Stimulated activated CD4-positive, alpha-beta T cell treated with anti-CD3 and anti-CD28 coated beads, Interleukin-1b, Interleukin-23, amount 100 ng/mL, for 24 hours (primary cell): ENCODE measurements at places on chromosomes 3 and 15.

- no peak for DNase-seq
Observed at GRCh38 chr3:143856252-143856970, 8.1 kb upstream of the SLC9A9 start.

DNA sequence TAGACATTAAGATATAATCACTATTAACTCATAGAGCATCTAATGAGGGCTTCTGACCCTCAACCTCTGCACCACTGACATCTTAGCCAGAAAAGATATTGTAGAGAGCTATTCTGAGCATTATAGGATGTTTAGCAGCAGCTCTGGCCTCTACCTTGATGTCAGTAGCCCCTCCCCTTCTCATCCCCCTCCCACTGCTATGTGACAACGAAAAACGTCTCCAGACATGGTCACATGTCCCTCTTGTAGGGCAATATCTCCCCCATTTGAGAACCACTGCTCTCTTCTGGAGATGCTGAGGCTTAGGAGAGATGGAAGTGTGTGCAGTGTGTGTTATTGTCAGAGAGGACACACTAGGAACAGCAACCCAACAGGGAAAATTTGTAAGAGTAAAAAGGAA, 242.3 kb downstream of the FEZF2 start:
- no peak for DNase-seq

DNA sequence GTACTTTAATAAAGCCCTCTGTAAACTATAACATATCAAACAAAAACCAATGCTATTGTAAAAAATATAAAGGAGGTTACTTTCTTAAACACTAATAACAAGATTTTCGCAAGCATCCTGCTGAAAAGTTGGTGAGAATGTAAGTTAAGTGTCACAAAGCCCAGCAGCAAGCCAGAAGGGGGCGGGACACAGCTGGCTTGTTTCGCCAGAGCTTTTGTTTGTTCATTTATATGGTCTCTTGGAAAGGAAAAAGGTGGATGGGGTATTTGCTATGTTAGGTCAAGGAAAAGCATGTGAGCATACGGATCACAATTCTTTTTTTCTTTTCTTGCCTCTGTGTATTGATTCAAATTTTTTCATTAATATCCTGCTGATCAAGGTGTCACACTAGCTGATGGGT, 59.9 kb downstream of the HACD2 start:
- no peak for DNase-seq

DNA sequence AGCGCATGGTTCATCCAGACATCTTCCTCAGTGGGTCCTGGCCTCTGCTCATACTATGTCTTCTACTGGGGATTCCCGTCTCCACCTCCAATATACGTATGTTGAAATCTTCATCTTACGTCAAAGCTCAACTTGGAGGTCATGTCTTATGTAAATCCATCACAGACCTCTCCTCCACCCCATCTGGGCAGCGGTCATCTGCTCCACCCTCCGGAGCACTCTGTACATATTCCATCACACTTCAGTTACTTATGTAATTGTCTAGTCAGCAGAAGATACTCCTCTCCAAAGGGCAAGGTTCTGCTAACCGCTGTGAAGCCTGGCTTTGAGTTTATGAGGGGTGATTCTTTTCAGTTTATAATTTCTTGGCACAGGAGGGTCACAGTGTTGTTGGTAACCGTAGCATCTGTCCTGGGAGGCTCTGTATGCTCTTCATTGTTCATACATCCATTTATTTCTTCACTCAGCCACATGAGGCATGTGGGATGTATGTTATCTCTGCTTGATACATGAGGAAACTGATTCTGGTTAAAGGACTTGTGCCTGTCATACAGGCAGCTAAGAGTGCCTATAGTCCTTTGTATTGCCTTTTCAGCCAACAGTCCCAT, 22.1 kb downstream of the MAP2K1 start:
- DNase-seq: no peak

GRCh38 chr3:73179601-73180000, 118.1 kb downstream of the EBLN2 start:
- DNase-seq: no peak

DNA sequence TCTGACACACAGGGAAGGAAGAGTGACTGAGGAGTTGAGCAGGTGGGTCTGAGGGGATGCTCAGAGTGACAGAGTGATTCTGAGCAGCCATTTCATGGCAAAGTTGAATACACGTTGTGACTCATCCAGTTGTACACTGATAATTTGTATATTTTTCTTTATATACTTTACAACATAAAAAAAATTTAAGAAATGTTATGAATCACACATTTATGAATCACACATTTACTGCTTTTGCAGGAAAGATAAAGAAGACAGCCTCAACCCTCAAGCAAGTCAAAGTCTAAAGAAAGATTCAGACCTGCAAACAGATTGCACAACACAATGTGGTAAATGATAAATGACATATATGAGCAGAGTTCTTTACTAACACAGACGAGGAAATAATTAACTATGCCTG, 21.0 kb upstream of the CHMP2B start:
- DNase-seq: no peak

DNA sequence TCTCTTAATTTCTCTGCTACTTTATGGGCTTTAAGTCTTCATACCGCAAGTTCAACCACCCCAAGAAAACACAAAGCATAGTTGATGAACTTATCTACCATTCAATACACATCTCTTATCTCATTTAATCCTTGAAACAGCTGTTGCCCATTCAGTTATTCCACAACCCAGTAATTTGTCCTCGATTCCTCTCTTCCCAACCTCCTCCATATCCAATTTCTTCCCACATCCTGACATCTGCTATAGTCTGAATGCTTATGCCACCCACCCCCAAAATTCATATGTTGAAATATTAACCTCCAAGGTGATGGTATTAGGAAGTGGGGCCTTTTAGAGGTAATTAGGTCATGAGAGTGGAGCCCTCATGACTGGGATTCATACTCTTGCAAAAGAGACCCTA, 345.4 kb downstream of the ERC2 start:
- DNase-seq: no peak

DNA sequence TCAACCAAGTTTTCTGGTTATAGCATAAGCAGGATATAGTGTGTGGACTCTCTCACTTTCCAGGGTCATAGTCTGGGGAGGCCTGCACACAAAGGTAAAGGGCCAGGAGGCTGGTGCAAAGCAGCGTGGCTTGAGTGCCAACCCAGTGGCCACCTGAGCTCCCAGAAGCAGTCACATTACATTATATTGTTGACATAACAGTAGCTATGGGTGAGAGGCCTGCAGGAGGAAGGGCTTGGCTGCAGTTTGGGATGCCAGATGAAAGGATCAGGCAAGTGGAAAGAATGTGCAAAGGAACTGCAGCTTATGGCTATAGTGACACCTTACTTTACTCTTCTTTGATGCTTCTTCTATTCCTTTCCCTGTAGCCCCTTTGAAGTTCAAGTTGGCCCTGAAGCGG, 96.5 kb downstream of the FLNB start:
- DNase-seq: no peak

DNA sequence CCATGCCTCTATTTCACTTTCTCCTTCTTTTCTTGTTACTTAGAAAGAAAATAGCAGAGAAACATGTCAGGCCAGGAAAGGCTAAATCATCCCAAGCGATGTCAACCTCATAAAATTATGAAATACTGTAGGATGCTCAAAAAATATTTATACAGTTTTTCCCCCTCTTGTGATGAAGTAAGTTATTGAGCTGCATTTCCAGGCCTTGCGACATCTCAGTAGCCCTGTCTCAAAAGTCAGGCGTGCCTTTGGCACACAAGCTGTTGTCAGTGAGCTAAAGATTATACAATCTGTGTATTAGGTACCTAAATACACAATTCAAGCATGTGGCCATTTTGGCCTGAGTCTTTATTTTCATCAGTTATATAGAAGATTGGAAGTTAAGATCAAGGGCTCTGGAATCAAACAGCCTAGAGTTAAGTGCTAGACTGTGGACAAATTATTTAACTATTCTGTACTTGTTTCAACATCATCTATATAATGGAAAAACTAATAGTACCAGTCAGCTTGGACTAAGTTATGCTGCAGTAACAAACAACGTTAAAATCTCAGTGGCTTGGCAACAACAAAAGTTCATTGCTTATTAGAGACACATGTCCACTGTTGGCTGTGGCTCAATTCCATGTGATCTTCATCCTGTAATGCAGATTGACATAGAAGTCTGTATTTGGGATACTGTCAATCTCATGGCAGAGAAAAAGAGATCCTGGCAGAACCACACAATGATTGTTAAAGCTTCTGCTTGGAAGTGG, 406.4 kb upstream of the PROK2 start:
- DNase-seq: no peak

DNA sequence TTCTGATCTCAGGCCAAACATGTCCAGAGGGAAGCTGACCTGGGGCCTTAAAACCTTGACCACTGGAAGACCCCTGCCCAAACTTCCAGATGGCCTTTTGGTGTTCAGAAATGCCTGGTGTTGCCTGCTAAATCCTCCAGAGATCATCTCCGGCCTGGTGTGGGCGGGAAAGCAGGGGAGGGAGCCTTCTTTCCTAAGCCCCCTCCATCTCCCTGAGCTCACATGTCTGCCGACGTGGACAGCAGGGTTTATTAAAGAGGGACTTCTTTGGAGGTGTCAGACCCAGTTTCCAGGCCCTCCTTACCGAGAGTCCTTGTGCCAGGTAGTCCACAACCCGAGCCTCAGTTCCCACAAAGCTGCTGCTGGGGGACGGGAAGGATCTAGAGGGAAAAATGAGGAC, 55.9 kb upstream of the SLC6A1 start:
- DNase-seq: no peak

DNA sequence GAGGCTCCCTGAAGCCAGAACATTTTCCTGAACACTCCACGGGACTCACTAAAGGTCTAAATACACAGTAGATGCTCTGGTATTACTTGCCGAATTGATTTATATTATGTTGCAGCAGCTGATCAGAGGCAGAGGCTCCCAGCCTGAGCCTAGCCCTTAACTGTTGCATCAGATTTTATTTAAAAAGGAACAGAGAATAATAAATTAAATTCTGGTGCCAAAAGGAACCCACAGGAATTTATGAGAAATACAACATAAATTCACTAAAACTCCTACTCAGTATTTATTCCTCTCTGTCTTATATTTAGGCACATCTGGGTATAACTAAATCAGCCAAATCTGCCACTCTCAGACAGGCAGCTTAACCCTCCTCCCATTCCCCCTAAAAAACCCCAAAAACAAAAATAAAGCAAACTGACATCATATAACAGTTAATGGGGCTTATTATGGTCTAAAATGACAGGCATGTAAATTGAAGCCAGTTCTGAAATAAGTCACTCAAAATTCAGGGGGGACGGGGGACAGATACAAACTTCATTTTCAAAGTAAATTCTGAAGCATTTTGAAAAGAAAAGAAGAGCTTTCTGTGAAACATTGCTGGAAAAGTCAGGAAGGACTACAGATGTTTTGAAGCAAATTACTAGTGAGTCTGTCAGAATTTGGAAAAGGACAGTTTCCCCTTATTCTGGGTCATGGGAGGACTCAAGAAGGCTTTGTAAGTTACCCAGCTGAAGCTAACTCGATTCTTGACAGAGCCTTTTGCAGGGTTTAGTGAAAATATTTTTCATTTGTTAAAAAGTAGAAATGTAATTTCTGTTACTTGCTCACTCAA, 53.8 kb upstream of the CORO2B start:
- no peak for DNase-seq

DNA sequence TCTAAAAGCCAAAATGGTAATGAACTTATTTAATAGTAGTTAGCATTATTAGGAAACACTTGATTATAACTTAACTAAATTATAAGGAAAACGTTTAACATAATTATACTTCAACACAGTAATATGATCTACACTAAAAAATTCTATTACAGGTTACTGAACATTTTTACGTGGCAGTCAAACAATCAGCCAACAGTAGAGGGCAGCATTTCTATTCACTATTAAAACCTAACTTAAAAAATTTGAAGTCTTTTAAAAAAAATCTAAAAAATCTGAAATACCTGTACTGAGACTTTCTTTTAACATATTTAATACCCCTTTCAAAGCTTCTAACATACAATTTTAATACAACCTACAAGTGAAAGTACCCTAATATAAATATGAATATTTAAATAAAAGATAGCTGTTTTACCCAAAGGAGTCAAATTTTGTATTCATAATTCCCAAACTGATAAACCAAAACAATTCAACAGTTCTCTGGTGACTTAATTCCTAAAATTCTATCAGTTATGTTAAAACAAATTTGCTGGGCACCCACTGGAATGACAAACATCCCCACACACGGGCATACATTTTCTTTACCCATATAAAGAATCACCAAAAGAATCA, 41.5 kb downstream of the DLG1 start:
- DNase-seq: peak; percentile 20

DNA sequence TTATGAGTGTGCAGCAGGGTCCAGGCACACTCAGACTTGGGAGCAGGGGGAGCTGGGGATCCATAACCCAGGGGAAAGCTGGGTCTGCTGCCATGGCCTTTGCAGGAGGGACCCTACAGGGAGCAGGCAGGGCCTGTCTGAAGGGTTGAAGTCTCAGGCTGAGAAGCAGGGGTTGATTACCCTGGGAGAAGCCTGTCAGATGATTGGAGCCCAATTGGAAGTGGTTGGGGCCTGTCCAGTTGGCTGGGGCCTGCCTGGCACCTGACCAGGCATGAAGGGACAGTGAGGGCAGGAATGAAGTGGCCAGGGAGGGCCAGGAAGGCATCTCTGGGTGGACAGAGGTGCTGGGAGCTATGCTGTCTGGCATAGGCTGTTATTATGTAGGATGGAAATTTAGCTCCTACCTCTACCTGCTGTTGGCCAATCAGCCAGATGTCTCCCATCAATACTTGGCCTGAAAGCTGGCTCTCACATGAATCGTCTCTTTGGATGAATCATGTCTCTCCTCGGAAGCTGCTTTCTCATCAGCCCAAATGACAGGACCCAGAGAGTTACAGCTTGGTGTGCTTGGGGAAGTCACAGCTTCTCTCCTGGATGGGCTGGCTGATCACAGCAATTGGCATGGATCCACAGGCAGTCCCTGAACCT, 27.4 kb upstream of the SLCO2A1 start:
- no peak for DNase-seq

DNA sequence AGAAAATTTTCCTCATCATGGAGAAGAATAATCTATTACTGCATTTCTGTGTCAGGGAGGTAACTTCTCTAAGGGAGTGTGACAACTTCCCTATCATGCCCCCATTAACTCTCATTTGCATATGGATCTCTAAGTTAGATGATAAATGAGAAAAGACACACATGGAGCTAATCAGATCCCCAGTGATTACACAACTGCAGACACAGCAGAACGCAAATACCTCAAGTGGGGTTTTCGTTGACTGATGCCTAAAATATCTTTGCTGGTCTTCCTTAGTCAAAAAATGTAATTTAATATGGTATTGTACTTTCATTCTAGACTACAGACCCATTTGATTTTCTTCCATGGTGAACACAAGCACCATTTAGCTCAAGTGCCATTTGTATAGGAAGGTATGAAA, 630.5 kb downstream of the TBL1XR1 start:
- DNase-seq: no peak
